ENCODE measurements at places on chromosomes 1 and 21. TPM values are rescaled to one million over a fixed set of nuclear protein-coding genes. Genes with fewer than 3 reads are reported as not detected.

The TFF3 gene
- 6.3 TPM for total RNA-seq

The CD1D gene
- total RNA-seq, result 1.8 TPM

The ZBTB8B gene
- not detected for total RNA-seq

The CELA2A gene
- total RNA-seq, result not detected

The CNR2 gene
- total RNA-seq, result not detected

The MROH7 gene
- total RNA-seq, result 5.1 TPM

The SPATA1 gene
- total RNA-seq, result 3.5 TPM

The HFM1 gene
- 10.4 TPM for total RNA-seq

The KRTAP20-4 gene
- total RNA-seq, result not detected

The LAD1 gene
- 0.26 TPM for total RNA-seq

Data from uterus (tissue), 4 donors.